NCI-H510A (cell line): ENCODE measurements at places on chromosomes 5 and 9.

DNA sequence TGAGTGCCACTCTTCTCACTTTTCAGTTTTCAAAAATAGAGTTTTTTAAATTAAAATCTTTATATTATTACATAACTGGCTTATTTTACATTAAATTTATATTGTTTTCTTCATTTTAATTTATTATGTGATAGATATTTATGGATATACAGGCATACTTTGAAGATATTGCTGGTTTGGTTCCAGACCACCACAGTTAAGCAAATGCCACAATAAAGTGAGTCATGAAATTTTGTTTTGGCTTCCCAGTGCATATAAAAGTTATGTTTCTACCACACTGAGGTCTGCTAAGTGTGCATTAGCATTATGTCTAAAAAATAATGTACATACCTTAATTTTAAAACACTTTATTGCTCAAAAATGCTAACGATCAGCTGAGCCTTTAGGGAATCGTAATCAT lies 47.4 kb downstream of the NDUFS4 start:
- no peak for DNase-seq

DNA sequence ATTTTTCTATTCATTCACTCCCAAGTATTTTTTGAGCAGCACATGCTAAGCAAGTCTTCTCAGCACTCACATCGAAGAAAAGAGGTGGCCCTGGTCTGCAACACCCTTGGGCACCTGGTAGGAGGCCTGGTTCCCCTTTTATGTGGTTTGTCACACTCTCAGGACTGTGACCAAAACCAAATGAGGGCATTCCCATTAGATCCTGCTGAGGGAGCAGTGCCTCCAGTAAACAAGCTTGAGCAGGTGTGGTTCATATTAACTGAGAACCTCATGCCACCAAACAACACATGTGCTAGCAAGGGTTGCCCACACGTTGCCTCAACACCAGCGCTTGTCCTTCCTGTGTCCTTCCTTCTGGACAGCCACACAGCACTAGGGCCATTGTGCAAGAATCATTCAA lies 26.9 kb upstream of the SYK start:
- DNase-seq: no peak

DNA sequence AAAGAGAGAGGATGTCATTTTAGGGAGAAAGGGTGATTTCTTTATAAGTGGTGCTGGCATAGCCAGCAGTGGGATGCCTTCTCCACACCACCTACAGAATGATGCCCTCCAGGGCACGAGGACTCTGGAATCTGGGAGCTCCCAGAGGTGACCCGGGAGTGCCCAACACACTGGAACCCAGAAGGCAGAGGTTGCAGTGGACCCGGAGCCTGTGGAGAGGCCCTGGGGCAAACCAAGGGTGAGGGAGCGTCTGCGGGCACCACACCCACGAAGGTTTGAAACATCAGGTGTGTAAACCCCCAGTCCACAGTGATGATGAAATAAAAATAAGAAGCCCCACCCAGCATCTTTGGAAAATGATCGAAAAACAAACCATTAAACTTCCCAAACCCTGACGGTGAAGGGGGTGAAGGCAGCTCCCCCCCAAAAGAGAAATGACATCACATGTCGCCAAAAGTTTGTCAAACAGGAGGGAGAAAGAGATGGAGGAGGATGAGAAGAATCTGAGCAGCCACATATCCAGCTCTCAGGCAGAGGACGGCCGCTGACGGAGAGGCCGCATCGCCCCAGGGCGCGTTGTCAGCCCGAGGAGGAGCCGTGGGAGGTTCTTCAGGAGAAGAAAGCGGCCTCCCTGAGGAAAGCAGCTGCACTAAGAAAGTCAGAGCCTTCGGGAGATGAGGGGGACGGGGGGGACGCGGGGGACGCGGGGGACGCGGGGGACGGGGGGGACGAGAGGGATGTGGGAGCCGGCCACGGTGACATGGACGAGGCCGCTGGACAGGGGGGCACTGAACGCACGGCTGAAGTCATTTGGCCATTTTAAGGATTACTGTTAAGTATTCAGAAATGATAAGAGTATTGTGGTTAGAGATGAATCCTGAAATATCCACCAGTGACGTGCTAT lies 43.1 kb upstream of the NSMF start:
- DNase-seq: no peak

DNA sequence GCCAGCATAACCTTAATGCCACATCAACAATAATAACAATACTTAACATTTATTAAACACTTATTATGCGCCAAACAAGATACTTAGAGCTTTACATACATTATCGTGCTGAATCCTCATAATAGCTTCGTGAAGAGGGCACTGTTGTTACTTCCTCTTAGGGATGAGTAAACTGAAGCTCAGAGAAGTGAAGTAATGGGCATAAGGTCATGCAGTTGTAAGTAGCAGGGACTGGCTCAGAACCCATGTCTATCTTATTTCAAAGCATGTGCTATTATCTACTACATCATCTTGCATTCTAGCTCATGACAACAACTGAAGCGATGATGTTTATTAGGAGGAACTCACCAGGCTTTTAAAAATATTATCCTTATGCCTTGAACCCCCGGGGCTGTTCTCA lies 34.9 kb upstream of the PPP3R2 start:
- DNase-seq: no peak

GRCh38 chr9:83957248-83957513 lies 22.8 kb downstream of the HNRNPK start:
- peak; percentile 3 for DNase-seq

DNA sequence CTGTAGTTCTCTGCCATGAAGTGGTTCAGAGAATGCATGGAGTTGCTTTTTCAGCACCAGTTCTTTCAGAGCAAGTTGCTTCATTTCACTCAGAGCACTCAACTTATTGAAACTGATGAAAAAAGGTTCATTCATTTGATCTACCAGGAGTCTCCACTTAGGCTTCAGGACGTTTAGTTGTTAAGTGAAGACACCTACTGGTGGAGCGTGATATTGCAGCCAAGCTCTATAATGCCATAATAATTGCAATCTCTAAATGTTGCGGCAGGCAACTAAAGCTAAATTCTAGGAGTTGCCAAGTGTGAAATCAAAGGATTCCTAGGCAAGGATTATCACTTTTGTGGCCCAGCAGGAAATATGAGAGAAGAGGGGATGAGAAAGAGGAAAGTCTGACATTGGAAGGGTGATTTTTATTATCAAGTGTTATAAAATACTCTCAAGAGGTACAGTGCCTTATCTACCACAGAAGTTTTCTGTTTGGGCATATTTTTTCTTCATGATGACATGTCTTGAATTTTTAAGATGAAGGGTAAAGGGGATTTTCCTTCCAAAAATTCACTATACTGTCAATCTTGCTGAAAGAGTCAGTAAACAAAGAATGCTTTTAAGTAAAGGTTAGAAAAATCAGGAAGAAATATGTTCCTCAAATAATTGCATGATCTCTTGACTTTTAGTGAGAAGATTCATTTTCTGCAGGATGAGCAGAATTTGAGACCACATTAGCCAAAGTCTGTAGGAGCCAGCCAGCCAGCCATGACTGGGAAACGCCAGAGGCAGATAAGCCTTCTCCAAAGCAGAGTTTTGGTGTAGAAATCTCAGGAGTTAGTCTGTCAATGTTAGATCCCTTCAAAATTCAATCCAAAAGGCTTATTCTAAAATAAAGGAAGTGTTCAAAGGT lies 83.4 kb downstream of the SH3PXD2B start:
- no peak for DNase-seq

- DNase-seq: no peak
Observed at GRCh38 chr5:18761801-18762200, 1127.5 kb downstream of the TAF11L14 start.

DNA sequence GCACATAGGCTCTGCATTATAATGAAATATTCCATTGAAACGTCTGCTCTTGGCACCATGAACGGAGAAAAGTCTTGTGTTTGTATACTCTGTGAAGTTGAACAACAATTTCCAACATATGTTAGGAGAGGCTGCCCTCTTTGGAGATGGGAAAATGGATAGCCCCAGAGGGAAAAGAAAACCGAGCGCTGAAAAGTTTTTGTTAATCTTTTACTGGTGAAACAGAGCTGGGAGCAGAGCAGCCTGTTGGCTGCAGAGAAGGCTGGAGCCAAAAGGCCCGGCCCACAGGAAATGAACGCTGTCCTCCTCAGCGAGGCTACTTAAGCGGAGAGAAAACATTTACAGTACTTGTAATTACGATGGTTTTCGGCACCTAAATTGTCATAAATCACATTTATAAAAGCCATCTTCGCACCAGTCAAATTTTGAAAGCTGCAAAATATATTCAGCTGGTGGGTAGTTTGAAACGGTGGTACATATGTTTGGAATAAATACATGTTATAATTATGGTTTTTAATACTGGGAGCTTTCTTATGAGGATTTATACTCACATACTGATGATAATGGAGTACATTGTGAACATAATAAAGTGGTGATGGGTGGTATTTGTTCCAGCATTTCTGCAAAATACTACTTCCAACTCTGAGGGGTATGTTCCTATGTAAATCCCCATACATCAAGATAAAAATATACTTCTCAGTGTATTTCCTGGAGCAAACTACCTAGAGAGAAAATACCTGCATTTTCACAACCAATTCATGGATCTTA lies 129.6 kb upstream of the CNTLN start:
- DNase-seq: no peak
